Endothelial cell of umbilical vein (primary cell): ENCODE measurements at places on chromosomes 2 and 18. TPM values are rescaled to one million over a fixed set of nuclear protein-coding genes. Genes with fewer than 3 reads are reported as not detected.

DNA sequence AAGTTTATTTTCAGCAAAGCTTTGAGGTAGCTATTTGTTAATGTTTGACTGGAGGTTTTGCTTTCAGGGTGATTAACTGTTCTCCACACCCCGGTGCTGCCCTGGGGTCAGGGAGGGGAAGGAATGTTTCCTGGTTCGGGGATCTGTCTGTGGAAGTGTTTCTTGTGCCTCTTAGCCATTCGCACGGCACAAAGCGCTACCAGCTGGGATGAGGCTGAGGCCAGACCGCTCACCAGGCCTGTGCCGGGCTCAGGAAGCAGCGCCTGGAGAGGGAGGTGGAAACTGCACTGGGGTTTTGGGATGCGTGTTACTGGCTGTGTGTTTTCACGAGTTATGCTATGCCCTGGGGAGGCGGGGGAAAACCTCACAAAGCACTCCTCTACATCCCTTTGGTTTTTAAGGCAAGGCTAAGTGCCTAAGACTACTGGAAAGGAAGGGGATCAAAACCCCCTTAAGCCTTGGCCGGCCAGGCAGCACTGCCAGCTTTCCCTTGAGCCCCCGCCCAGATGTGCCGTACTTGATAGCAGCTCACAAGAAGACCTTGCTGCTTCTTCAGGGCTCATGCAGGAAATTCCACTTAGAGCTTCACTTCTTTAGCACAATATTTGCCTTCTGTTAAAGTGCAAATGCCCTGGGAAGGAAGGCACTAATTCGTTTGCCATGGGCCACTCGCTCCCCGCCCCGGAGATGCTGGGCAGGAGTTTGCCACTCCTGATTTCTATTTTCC, 65.7 kb upstream of the CNGA3 start:
- DNase-seq: peak; percentile 37

GRCh38 chr2:109333414-109334210, 204.6 kb downstream of the SH3RF3 start:
- peak; percentile 61 for DNase-seq

DNA sequence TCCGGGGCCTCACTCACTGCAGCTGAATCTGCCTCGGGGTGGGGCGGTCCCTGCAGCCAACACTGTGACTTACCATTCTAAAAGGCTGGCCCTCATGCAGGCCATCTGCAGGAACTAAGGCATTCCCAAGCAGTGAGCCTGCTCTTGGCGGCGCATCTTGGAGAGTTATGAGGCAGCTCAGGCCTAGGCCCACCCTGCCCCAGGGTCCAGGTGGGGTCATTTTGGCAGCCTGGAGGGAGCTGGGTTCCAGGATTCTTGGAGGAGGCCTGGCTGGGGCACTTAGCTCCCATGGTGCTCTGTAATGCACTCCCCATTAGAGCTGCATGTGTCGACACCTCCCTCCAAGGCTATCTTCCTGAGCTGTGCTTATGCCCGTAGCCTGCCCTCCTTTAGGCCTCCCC, 14.8 kb upstream of the BIN1 start:
- DNase-seq: no peak

DNA sequence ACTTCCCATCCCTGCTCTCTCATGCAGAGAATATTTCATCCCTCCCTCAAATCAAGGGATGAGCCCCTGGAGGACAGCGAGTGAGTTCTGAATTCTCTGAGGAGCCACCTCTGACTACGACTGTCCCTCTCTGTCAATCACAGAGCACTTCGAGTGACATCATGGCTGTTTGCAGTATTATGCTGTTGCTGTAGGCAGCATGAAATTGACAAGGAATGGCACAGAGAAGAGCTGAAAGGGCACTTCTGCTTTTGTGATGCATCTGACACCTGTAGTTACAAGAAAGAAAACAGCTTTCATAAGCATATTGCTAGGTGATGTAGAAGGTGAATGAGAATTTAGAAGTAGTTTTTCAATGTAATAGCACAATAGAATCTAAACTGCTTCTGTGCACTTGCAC, 166.9 kb downstream of the ARHGAP15 start:
- DNase-seq: no peak

DNA sequence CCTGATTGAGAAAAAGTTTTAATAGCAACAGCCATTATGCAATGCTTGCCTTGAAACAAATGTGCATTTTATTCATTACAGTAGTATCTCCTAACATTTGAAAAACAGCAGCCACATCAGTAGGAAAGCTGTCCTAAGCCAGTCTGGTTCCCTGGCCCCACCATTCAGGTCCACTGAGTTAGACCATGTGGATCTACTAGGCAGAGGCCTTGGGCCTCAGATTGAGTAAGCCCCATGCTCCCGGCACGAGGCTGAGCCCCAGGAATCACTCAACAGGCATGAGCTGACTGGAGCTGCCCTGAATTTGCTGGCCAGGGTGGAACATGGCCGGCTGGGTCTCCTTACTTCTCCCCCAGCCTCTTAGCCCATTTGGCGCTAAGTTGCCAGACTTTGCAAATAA, 103.4 kb downstream of the ZFP36L2 start:
- no peak for DNase-seq

Gene TOGARAM2
- total RNA-seq: not detected in 2 replicates
